Stimulated activated CD8-positive, alpha-beta memory T cell treated with anti-CD3 and anti-CD28 coated beads, Interleukin-15, amount 100 ng/mL, for 1 hour (primary cell): ENCODE measurements at places on chromosomes 2 and 18.

- no peak for DNase-seq
Measured at GRCh38 chr2:15941481-15941850, 1.1 kb downstream of the MYCN start.

DNA sequence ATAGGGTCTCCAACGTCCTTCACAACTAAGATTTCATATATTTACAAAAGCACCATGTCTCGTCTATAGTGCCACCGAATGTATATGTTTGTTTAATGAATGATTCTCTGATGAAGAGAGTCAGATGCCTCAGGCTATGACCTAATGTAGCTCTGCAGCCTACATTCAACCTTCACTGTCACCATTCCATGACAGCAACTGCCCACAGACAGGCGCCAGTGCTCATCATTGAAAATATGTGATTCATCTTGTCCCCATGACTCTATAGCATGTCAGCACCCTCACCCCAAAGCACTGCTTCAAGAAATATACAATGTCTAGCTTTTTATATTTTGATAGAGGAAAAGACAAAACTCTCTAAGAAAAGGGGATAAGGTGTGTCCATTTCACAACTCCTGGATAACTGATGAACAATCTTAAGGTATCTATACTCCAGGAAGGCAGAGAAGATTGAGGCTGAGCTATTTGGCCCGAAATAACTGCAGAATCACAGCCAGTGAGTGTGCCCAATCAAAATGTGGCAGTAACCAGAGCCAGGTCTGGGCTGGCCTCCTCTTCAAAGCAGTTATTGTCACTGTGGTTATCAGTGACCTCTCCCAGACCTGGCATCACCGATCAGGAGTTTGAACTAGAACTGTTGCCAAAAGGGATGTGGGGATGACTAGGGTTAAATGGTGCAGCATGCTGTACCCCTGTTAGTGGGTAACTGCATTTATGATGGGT, 246.6 kb downstream of the SETBP1 start:
- no peak for DNase-seq

- DNase-seq: no peak
Measured at GRCh38 chr2:14635391-14635871, 2.9 kb downstream of the LRATD1 start.

DNA sequence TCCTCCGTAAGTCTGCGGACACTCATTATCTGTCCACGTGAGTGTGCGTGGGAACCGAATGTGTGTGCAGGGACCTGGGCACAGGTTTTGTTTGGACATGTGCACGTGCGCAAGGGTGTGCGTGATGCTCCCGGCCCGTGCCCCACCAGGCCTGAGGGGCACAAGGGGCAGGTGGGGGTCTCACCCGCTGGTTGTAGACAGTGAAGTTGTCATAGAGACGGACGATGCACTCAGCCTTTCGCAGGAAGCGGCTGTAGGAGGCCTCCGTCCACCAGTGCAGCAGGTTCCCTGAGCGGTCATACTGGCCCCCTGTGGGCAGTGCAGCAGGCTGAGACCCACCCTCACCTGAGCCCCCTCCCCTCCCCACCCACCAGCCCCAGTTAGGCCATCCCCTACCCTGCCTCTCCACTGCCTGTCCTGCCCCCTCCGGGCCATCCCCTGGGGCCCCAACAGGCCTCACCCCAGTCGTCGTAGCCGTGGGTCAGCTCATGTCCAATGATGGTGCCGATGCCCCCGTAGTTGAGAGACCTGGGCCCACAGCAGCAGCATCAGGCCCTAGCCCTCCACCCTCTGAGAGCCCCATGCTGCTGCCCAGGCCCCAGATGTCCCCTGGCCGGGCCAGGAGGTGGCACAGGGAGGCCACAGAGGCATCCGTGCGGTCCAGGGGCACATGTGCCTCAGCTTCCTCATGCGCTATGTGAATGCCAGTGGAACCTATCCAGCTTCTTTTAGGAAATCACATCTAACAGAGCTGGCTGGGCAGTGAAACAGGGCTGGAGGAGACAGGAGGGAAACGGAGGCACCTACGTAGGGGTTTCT, 6.1 kb downstream of the ECEL1 start:
- DNase-seq: no peak

DNA sequence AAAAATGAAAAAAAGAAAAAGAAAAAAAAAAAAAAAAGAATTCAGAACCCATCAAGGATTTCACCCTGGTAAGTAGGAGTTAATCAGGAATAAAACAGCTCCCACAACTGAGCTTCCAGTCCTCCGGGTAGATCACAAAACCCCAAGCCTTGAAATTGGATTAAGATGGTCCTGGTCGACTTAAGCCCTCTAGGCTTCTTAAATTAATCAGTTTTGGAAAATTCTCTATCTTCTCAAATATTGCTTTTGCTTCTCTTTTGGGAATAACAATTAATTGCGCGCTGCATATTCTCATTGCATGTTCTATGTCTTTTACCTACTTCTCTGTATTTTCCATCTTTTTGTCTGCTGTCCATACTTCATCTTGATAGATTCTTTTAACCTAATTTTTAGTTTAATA, 348.0 kb upstream of the MEX3C start:
- DNase-seq: no peak

- DNase-seq: no peak
Measured at GRCh38 chr18:7066965-7067555, 50.5 kb downstream of the LAMA1 start.

GRCh38 chr18:55268151-55268601, 308.9 kb upstream of the CCDC68 start:
- DNase-seq: no peak

DNA sequence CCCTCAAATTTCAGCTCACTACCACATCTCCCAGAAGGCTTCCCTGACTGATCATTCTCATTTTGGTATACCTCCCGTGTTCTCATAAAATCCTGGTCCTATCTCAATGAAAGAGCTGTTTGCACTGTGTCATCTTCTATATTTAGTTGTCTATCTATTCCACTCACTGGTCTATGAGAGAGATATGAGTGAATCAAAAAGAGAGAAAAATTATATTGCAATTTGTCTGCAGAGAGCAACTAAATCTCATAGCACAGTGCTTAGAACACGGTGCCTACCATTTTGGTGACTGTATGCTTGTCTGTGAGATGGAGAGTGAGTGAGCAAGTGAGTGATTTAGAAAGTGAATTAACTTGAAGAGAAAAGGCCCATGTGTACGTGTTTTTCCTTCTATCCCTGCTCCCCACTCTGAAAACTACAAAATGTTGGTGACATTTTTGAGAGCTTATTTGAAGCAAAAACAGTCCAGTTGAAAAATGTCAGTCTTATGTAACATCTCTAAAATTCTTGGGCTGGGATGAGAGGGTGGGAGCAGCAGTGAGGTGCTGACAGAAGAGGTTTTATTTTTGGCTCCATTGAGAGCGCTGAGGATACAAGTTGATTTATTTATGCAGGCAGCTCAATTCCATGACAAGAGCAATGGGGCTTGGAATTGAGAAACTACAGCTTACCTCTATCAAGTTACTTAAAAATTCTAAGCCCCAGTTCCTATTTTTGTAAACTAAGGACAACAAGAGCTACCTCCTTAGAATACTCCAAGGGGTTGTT, 373.5 kb upstream of the CHST9 start:
- no peak for DNase-seq

DNA sequence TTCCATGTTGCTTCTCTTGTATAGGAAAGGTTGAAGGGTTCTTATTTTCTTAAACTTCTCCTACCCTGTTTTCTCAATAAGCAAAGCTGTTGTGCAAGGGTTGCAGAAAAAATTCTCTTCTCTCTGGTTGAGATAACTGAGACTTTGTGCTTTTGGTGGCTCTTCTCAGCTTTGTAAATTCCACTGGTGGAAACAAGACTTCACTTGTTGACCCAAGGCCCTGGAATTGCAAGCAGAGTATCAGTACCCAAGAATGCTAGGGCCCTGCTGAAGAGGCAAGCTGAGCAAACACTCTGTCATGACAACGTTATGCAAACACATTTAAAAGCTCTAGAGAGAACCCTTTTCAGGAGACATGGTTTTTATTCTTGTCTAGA, 294.7 kb upstream of the EPAS1 start:
- no peak for DNase-seq

GRCh38 chr2:88866756-88867155, 175.3 kb downstream of the RPIA start:
- no peak for DNase-seq

GRCh38 chr18:44897411-44897810, 216.7 kb downstream of the SETBP1 start:
- DNase-seq: no peak

GRCh38 chr18:2508678-2509077, 62.6 kb downstream of the METTL4 start:
- DNase-seq: no peak

GRCh38 chr2:20957788-20958525, 85.9 kb downstream of the APOB start:
- DNase-seq: no peak

DNA sequence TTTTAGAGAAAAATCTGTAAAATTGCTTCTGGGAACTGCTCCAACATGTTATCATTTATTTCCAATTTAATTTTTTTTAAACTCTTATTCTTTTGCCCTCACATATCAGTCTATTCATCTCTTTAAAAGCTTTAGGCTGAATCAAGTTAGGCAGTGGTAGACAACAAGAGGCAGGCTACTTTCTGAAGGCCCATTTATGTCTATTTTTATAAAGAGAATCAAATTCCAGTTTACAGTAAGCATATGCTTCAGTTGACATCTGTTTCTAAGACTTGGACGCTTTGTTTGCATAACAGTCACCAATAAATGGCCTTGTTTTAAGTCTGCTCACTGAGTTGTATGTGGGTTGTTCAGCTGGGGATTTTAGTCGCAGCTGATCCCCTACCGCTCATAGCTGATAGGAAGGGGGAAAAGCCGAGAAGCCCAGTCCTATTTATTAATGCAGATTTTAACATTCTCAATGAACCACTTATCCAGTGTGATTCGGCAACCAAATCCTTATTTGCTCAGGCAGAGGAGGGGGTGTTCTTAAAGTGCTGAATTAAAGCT, 260.4 kb upstream of the SIX3 start:
- no peak for DNase-seq

- no peak for DNase-seq
Measured at GRCh38 chr2:173374634-173375033, 20.0 kb downstream of the CDCA7 start.
